CD4-positive, alpha-beta T cell treated with Interferon alpha-2 for 1 hour (primary cell): ENCODE measurements at places on chromosomes 4 and X.

- DNase-seq: no peak
Observed at GRCh38 chr4:23887989-23888388, 1.9 kb downstream of the PPARGC1A start.

- no peak for DNase-seq
Observed at GRCh38 chr4:136637071-136637777, 895.1 kb downstream of the PCDH18 start.

- DNase-seq: no peak
Observed at GRCh38 chr4:38965866-38966265, 66.3 kb downstream of the TMEM156 start.

DNA sequence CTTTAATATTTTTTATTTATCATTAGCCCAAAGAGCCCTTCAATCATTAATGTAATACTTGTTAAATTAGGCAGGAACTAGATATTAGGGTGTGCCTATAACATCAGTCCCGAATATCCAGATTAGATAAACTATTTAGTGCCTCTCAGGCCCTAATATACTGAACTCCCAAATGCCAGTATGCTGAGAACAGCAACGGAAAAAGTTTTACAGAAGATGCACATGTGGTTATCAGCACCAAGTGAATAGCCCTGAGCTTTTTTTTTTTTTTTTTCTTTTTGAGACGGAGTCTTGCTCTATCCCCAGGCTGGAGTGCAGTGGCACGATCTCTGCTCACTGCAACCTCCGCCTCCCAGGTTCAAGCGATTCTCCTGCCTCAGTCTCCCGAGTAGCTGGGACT lies 13.0 kb upstream of the ELF2 start:
- no peak for DNase-seq

DNA sequence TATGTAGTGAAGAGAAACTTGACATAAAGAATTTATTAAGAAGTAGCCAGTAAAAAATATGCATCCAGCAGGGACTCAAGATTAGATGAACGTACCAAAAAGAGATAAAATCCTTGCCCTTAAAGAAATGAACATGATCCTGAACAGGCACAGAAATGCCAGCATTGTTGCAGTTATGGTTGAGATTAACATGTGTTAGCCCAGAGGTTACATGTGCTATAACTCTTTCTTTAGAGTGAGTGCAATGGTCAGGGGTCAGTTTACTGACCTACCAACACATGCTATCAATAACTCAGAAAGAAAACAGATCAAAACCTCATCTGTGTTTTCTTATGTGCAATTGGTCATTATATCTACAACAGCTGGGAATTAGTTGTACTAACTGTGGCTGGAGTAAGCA lies 166.1 kb upstream of the NDST3 start:
- DNase-seq: no peak

- no peak for DNase-seq
Observed at GRCh38 chr4:140626661-140627376, 58.1 kb upstream of the UCP1 start.

DNA sequence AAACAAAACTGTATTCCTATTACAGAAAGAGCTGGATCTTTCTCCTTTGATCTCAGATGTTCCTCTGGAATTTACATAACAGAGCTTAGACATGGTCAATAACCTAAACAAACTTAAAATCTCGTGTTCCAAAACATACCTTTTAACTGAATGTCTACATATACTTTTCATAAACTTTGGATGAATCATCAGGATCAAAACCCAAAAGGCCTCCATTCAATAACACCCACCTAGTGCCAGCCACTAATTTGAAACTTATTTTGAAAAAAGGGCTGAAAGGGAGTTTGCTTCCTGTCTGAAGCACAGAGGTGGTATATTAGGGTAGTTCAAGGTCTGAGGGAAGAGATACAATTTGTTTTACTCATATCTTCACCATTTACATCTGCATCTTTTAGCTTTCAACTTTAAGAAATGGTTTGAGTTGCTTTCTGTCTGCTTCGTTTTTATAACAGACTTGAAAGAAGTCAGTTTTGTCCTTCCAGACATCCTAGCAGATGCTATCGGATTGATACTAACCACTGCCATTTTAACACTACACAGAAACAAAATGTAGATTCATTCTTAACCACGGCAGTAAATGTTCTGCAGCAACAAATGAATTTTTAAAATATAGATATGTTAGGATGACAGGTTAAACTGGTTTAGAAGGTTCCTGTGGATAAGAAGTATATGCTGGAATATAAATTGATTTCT lies 242.8 kb upstream of the DKK2 start:
- no peak for DNase-seq

DNA sequence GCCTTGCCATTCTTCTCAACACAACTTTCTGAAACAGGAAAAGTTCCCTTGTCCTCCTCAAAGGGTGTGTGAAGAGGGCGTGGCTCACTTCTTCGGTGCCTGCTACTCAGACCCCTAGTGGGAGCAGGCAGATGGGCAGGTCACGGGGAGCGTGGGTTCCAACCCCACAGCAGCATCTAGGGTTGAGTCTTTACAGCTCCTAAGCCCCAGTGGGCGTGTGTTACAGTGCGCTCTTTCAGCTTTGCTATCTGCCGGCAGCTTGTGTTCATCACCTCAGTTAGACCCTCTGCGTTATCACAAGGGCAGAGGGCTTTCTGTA lies 57.5 kb upstream of the KLF3 start:
- no peak for DNase-seq

DNA sequence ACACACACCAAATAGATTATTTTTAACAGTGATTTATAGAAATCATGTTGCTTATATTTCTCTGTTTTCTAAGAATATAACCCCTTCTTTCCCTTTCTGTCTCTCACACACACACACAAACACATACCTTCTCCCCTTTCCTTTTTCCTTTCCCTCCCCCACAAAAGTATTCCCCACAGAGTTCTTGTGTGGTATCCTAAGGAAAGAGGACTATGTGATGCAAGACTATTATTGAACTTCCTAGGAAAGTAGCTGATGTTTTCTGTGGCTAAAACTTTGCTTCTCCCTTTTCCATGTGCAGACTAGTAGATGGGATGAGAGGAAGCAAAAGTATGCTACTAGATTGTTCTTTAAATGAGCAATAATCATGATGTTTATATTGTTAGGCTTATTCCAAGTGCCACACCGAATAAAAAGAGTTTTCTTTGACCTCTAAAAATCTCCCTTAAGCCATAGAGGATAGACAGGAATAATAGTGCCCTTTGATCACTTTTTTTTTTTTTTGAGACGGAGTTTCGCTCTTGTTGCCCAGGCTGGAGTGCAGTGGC lies 38.7 kb downstream of the CPEB2 start:
- DNase-seq: no peak

GRCh38 chrX:132393085-132393484 lies 95.8 kb downstream of the MBNL3 start:
- no peak for DNase-seq

DNA sequence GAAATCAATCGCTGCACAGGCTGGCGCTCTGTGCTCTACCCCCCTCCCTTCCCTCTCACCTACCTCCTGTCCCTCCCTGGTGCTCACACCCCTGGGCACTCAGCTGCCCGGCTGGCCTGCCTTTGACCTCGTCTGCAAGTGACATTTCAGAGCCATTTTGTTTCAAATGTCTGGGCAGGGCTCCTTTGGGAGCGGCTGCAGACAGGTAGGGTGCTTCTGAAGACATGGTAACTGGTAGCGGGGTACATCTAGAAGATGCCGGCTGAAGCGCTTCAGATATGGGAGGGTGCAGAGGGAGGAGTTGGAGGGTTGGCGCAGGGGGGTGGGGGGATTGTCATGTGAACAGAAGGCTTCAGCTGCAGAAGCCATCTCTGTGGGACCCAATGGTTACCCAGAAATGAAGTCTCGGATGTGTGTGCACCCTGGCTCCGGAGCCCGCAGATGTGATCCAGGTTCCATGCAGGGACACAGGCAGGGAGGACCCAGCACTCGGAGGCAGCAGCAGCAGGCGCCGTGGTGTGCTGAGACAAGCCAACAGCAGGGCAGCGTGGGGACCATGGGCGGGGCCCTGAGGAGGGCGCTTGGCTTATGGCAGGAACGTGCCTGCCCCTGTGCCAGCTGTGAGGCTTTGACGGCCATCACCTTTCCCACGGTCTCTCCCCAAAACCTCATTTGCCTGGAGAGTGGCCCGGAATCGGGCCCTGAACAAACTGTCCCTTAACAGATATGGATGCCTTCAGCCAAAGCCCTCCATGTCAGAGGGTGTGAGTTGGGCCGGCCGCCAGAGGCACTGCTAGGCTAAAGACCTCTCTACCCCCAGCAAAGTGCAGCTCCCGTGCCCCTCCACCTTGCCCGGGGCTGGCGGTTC lies 7.6 kb upstream of the DUSP9 start:
- DNase-seq: no peak

- no peak for DNase-seq
Observed at GRCh38 chr4:98491899-98492559, 166.4 kb downstream of the TSPAN5 start.

DNA sequence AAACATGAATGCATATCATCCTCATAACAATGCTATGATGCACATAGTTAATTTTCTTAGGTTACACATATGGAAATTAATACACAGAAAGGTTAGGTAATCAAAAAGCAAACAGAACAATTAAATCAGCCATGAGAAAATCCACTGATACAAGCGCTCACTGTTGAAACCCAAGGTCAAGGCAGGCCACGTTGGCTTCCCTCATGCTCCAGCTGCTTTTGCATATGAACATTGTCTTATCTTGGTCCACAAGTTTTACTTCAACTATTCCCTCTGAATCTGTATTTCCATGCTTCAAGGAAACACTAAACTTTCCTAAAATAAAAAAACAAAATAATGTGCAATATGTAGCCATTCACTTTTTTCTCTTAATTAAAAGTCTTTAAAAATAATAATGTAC lies 34.5 kb upstream of the PLA2G12A start:
- DNase-seq: no peak

DNA sequence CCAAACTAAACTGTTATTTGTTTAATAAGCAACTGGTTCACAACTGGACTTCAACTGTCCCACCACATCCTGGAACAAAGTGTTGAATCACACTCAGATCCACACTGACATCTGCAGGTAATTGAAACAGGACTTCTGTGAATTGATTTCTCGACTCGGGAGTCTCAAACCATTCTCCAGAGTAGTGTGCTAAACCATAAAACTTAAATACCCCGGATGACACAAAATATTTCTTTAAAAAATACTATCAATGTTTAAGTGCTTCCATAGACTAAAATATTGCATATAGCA lies 95.4 kb upstream of the PLAC1 start:
- no peak for DNase-seq

- DNase-seq: no peak
Observed at GRCh38 chr4:125714049-125714448, 399.3 kb downstream of the FAT4 start.

DNA sequence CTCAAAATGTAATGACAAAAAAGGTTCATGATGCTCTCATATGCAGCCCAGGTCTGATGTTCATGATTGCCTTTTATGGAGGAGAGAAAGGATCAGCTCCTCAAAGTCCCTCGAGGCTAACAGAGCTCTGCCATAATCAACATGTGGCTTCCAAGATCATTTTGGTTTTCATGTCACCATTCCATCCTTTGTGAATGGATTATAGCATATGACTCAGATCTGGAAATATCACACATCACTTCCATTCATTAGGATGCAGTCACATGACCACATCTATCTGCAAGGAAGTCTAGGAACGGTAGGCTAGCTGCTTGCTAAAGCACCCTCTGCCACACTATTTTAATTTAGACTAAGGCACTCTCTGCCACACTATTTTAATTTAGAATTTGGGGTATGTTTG lies 77.6 kb downstream of the COX18 start:
- DNase-seq: no peak

DNA sequence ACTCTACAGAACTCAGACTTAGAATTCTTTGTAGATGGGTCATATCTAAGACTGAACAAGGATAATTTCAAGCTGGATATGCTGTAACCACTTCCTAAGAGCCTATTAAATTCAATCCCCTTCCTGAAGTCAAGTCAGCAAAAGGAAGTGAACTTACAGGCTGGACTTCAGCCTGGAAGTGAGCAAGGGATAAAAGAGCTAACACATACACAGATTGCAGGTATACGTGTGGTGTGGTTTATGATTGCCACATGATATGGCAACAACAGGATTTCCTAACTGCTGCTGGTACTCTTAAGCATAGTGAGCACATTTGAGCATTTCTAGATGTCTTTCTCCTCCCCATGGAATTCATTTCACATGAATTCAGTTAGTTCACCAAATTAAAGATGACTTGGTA lies 38.2 kb upstream of the UXT start:
- DNase-seq: no peak

DNA sequence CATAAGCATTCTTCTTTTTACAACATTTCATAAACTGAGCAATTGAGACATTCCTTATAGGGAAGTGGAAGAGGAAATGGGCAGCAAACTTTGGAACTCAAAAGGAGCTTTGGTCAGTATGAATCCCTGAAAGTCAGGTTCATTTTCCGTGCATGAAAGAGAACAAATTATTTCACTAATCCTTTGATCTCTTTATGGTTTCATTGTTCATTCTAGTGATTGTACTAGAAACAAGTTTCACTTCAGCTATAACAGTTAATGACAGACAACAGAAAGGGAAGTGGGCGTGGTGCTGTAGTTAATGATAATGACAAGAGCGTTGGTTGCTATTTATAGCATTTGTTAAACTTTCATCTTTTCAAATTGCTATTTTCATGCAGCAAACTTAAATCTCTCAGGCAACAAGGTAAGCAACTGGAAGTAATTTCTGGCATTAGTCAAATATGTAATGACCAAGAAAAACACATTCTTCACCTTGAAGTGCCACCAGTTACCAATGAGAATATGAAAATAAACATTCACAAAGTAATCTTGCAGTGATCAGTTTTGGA lies 98.4 kb downstream of the AREG start:
- DNase-seq: peak; percentile 25

DNA sequence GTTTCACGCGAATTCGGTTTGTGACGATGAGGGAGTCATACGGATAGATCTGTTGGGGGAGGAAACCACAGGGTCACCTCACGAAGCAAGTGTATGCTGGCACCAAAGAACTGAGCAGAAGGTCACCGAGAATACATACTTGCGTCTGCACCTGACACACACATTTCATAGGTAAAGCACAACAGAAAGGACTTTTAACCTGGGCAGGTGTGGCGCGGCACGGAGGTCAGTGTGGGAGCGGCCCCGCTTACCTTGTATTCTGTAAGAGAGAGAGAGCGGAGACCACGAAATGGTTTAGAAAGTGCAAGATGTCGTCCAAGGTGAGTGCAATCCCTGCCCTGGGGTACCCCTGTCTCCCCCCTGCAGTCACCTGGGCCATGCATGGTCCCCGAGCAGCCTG lies 43.6 kb upstream of the AFAP1 start:
- DNase-seq: no peak
